ENCODE measurements at places on chromosomes 12 and 14.

DNA sequence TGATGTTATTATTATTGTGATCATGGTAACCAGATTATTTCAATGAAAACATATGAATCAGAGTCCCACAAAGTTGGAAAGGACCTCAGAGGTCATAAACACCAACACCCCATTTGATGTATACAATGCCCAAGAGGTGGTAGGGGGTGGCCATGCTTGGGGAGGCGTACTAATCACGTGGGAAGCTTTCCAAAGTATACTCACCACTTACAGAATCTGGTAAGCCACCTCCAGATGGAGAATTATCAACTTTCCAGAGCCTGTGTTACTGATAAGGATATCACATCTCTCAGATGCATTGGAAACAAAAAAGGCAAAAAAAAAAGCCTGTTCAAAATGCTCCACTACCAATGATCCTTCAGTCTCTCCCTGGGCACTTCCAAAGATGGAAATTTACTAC is 8.4 kb downstream of the DAD1 start:
- DNase-seq, result no peak

- DNase-seq, result no peak
These were observed 285.5 kb downstream of the KCNH5 start for GRCh38 chr14:62759796-62760195.

DNA sequence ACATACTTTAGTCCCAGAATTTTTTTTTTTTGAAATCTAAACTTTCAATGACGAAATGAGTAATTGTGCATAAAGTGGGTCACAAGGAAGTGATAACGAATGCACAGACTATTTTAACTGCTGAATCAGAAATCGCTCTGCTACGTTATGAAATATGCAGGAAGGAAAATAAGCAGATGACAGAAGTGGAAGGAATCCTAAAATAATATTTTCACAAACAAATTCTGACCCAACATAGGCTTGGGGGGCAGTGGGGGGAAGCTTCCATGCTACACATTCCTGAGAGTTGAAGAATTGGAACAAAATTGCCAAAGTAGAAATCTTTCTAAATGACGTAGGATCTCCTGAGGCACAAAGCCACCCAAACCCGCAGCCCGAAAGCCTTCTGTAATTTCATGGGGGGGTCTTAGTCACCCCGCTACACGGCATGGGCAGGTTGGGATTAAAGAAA is 89.6 kb downstream of the ARF6 start:
- no peak for DNase-seq

GRCh38 chr12:102961466-102961855 is 4.0 kb downstream of the ASCL1 start:
- no peak for DNase-seq

- no peak for DNase-seq
These were observed 27.3 kb upstream of the CHPT1 start for GRCh38 chr12:101670007-101670671.

DNA sequence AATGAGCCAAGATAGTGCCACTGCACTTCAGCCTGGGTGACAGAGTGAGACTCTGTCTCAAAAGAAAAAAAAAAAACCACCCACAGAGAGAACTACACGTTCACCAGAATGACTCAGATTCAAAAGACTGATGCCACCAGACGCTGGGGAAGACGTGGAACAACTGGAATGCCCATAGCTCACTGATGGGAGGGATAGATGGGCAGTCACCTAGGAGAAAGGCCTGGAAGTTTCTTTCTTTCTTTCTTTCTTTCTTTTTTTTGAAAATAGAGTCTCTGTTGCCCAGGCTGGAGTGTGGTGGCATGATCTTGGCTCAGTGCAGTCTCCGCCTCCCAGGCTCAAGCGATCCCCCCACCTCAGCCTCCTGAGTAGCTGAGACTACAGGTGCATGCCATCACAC is 10.0 kb upstream of the KLC1 start:
- no peak for DNase-seq

- peak; percentile 14 for DNase-seq
These were observed 51.7 kb upstream of the KICS2 start for GRCh38 chr12:64273527-64274403.

GRCh38 chr12:49764126-49764525 is 22.8 kb downstream of the TMBIM6 start:
- no peak for DNase-seq

- no peak for DNase-seq
These were observed 58.3 kb upstream of the STXBP6 start for GRCh38 chr14:25108291-25108690.

- no peak for DNase-seq
These were observed 75.2 kb downstream of the PTPN21 start for GRCh38 chr14:88479574-88479987.

- no peak for DNase-seq
These were observed 91.7 kb upstream of the MAX start for GRCh38 chr14:65193916-65194590.

DNA sequence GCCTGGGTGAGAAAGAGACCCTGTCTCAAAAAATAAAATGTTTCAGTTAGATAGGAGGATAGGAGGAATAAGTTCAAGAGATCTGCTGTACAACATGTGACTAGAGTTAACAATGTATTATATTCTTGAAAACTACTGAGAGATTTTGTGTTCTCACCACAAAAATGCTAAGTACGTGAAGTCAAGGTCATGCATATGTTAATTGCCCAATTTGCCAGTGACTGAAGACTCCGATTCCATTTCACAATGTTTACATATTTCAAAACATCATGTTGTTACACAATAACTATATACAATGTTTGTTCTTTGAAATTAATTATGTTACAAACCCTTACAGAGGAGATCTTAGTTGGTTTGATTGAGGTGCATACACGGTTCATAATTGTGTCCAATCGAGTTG is 52.1 kb downstream of the SLC15A4 start:
- no peak for DNase-seq

GRCh38 chr12:6867413-6868210 is at the start of gene TPI1:
Gene TPI1 (plus strand): TSS chr12:6867531. CDS start chr12:6867567, 36 bp downstream.
- peak; percentile 83 for DNase-seq

GRCh38 chr12:61757831-61758505 is 502.2 kb upstream of the USP15 start:
- DNase-seq, result no peak

GRCh38 chr14:92425101-92425500 is 88.5 kb upstream of the RIN3 start:
- DNase-seq, result no peak

All from stimulated activated CD4-positive, alpha-beta T cell treated with anti-CD3 and anti-CD28 coated beads, Interleukin-2, amount 100 ng/mL, for 24 hours (primary cell).